ENCODE measurements at places on chromosomes 2 and 18.

DNA sequence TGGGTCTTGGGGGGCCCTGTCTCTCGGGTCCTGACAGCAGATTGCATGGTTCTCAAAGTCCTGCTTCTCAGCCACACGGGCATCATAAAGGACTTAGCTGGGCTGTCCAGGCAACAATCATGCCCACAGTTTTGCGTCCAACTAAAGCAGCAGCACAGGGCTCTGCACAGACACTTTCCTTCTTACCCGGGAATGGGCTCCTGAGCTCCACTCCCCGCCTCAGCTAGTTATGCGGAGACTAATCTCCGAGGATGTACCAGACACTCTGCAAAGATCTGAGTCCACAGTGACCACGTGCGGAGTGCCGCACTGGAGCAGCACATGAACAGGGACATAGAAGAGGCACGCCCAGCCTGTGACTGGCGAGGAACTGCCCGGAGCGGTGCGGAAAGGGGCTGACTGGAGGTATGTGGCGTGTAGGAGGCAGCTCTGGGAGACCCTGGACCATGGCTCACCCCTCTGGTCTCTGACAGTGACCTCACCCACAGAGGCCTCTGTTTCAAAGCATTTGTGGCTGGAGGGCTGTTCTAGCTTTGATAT, 270.0 kb downstream of the HDAC4 start:
- no peak for DNase-seq

- no peak for DNase-seq
Measured at GRCh38 chr2:103153580-103154284, 391.9 kb downstream of the TMEM182 start.

DNA sequence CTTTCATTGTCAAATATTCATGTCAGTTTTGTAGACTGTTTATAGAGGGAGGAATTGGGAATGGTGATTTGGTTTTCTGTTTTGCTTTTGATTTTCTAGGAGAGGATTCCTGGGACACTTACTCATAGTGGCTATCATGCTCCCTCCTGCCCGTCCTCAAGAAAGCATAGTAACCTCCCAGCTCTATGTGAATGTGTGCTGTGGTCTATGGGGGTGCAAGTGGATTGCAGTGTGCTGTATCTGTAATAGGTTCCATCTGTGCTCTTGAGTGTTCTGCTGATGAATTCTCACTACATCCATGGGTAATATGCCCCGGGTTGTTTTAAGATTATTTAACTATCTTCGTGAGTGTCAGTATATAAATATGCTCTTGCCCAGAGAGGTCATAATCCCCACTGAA, 811.3 kb downstream of the CNTNAP5 start:
- DNase-seq: peak; percentile 62

DNA sequence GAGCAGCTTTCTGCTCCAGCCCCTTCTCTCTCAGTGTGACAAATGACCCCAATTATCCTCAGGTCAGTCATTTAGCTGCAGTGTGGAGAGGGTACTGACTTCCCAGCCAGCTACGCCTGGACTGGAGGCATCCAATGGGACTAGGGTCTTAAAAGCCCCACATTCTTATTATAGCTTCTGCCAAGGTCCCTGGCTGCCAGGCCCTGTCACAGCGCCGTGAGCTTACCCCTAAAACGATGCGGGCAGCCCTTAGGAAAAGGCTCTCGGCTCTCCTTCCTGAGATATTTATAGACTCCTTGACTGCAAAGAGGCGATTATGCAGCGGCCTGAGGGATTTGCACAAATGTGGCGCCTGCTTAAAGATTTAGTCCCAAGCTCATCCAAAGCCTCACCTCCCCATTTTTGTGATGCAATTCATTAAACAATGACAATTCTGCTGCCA, 69.2 kb upstream of the EDAR start:
- DNase-seq: no peak

DNA sequence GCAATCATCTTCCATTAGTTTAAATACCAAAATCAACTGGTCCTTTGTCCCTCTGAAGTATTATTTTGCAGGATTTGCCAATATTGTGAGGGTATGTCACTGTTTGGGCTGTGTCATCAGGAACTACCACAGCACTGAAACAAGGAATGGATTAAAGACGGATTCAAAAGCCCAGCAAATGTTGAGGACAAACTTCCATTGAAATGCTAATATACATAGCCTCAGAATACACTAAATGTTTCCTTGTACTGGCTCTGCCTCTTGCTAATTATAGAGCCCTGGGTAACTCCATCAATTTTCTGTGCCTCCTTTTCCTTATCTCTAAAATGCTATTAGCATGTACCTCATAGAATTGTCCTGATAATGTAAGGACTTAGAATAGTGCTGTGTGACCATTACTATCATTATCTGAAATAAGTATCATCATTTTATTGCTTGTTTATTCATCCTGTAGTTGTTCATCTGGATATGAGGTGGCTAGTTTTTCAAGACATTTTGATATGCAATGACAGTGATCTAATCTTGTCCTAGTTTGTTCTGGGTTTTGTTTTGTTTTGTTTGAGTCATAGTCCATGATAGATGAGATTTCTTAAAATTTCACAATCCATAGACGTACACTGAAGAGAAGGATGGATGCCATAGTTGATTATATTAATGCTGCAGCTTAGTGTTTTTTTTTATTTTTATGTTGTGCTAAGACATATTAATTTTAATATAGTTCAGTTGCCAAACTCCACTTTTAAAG, 333.4 kb upstream of the KCNH7 start:
- no peak for DNase-seq

- DNase-seq: peak; percentile 95
Measured at GRCh38 chr2:231557571-231558217, 27.4 kb upstream of the NMUR1 start.

GRCh38 chr18:74531043-74531442, 3.3 kb upstream of the CNDP1 start:
- no peak for DNase-seq

DNA sequence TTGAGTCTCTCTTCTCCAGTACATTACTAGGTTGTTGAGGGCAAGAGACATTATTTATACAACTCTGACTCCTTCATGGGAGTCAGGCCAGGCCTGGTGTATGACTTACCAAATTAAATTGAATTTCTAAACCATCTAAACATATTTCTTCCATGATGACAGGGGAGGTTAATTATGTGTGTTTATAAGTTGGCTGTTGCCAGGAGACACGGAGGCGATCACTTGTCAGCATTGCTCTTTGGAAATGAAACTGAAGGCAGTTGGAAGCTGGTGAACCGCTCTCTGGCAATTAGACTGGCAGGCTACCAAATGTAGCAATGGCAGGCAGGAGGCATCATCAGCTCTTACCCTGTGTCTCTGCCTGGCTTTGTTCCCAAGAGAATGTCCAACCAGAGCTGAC, 241.4 kb downstream of the KCNS3 start:
- peak; percentile 27 for DNase-seq

- peak; percentile 63 for DNase-seq
Measured at GRCh38 chr2:99442837-99443236, 47.0 kb downstream of the REV1 start.

GRCh38 chr2:144678736-144679135, 158.8 kb upstream of the ZEB2 start:
- no peak for DNase-seq

GRCh38 chr2:126657148-126657635, 1.2 kb downstream of the GYPC start:
- peak; percentile 92 for DNase-seq

DNA sequence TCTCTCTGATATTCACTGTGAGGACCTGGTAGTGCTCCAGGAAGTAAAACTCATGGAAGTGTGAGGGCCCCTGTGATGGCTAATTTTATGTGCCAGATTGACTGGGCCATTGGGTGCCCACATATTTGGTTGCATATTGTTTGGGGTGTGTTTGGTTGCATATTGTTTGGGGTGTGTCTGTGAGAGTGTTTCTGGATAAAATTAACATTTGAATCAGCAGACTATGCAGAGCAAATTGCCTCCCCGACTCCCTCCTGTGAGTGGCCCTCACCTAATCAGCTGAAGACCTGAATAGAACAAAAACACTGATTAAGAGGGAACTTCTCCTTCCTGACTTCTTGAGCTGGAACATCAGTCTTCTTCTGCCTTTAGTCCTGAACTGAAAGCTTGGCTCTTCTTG, 173.3 kb upstream of the LINC00305 start:
- DNase-seq: no peak

DNA sequence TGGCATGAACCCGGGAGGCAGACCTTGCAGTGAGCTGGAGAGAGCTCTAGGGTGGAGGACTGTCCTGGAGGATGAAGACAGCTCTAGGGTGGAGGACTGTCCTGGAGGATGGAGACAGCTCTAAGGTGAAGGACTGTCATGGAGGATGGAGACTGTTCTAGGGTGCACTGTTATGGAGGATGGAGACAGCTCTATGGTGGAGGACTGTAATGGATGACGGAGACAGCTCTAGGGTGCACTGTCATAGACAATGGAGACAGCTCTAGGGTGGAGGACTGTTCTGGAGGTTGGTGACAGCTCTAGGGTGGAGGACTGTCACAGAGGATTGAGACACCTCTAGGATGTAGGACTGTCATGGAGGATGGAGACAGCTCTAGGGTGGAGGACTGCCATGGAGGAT, 21.1 kb upstream of the KCNG2 start:
- no peak for DNase-seq

DNA sequence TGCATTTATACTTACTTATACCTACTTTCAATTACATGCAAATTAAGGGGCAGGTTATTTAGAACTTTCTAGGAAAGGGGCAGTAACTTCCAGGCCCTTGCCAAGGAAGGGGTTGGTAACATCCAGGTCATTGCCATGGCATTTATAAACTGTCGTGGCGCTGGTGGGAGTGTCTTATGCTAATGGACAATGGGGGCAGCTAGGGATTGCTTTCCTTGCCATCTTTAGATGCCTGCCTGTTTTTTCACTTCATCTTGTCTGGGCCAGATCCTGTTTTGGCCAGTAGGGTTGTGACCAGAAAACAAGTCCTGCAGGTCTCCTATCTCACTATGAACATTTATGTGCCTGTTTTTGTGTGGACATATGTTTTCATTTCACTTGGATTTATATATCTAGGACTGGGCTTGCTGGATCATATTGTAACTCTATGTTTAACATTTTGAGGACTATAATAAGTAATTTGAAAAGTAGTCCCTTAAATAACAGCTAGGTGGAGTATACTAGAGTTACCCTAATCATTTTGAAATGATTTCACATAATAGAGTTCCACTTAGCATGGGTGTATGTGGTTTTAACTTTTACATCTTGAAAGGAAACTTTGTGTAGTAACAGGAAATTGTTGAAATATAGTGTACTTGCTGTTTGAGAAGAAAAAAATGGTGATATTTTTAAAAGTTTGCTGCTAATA, 56.1 kb downstream of the LCLAT1 start:
- DNase-seq: peak; percentile 23

DNA sequence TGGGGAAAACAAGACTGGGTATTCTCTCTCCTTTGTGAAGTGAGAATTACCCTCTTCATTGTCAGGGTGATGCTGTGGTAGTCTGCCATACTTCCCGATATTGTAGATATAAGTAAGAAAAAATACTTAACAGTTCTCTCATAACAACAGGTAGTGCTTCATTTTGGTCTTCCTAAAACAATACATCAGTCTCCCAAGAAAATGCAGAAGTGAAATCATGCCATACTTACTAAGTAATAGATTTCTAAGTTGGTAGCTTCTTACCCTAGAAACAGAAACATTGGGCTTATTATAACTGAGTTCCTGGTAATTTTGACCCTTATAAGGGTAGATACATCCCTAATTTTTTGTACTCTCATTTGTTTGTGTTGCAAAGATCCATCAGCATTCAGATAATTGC, 460.7 kb upstream of the DCC start:
- no peak for DNase-seq

DNA sequence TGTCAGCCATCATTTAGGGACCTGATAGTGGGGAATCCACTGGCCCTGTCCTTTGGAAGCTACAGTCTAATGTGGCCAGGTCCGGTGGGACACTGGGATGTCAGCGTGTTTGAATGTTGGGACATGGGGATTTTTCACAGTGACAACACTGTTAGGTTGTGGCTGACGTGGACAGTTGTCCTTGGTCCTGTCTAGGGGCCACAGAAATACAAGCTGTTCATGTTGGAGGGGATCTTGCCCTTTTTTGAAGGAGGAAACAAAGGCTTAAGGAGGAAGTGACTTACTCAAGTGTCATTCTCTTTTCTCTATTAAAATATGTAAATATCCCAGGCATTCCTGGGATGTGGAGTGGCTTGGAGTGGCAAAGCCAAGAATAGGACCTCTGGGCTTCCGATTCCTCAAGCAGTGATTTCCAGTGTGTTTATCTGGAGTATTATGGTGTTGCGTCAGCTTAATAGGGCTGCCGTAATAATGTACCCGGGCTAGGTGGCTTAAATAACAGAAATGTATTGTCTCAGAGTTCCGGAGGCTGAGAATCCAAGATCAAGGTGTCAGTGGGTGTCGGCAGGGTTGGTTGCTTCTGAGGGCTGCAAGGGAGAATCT, 8.5 kb downstream of the ACOXL start:
- no peak for DNase-seq

GRCh38 chr2:36178384-36178783, 177.2 kb upstream of the CRIM1 start:
- DNase-seq: no peak

- DNase-seq: peak; percentile 76
Measured at GRCh38 chr18:48033790-48034650, 103.6 kb upstream of the SMAD2 start.

DNA sequence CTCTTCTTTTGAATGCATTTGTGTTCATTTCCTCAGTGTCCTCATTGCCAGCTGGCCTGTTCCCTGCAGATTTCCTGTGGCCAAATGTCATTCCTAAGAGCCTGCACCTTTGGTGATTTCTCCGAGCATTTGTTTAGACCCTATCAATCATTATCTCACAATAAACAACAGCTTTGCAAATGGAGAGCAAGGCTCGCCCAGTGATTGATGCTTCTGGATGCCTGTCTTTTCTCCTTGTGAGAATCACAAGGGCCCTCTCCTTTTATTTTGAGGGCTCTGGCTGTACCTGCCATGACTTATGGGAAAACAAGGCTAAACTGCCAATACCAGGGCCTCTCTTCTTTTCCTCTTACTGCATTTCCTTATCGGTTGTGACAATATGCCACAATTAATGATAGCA, 1454.4 kb upstream of the CELF4 start:
- no peak for DNase-seq

DNA sequence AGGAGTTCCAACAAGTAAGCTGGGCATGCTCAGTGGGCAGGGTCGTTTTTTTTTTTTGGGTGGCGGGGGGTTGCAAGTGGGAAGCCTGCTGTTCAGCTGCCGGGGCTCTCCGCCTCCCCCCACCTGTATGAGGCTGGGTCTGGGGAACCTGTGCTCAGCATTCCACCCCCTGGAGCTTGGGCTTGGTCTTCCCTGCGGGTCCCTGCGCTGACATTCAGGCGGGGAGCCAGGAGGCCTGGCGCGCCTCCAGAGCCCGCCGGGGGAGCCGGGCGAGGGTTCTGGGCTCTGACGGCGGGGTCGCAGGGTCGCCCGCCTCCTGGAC, 822 bp upstream of the GPD2 start:
- DNase-seq: no peak

DNA sequence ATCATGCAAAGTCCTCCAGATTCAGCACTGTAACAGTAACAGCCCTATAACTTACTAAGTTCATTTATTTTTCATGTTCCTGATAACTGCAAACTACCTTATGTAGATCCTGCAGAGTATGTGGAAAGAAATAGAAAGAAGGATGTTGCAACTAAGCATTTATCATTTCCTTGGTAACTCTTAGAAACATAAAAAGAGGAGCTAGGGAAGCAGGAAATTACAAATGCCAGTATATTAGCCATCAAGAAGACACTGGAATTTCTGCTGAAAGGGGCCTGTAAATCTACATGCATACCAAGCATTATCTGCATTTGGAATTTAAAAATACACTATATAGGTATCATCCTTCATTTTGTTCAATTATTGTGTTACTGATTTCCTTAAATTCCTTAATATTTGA, 66.8 kb downstream of the PDE11A start:
- DNase-seq: no peak

- DNase-seq: no peak
Measured at GRCh38 chr2:216701544-216701943, 6.2 kb upstream of the IGFBP5 start.

Measured in fibroblast of the aortic adventitia (primary cell).